Myometrial cell (primary cell): ENCODE measurements at places on chromosomes 1 and 21. TPM values are rescaled to one million over a fixed set of nuclear protein-coding genes. Genes with fewer than 3 reads are reported as not detected.

The SFN gene
- 0.29 and 0.35 TPM in 2 replicates for total RNA-seq

The RGS21 gene
- total RNA-seq: not detected in 2 replicates

The OR2L5 gene
- not detected in 2 replicates for total RNA-seq

The KLHDC8A gene
- not detected in 2 replicates for total RNA-seq

The AMPD1 gene
- total RNA-seq: not detected in 2 replicates

The PTGFR gene
- total RNA-seq: 1.4 TPM in 2 replicates

The IL10 gene
- total RNA-seq: not detected in 2 replicates

The GPR52 gene
- not detected in 2 replicates for total RNA-seq

The FCN3 gene
- total RNA-seq: not detected in 2 replicates

The FCRL6 gene
- total RNA-seq: not detected in 2 replicates

The NRIP1 gene
- 24.8 and 27.3 TPM in 2 replicates for total RNA-seq

The C1orf21 gene
- 39.2 and 67.2 TPM in 2 replicates for total RNA-seq

The ICOSLG gene
- not detected in 2 replicates for total RNA-seq

The C1orf87 gene
- total RNA-seq: not detected in 2 replicates

The GUCA2B gene
- not detected in 2 replicates for total RNA-seq

The OLFM3 gene
- not detected in 2 replicates for total RNA-seq

The GJB3 gene
- not detected in 2 replicates for total RNA-seq

The HMCN1 gene
- under 0.01 and 0.29 TPM in 2 replicates for total RNA-seq

The PTGER3 gene
- not detected in 2 replicates for total RNA-seq

The ZMYND12 gene
- total RNA-seq: under 0.01 and 2.1 TPM in 2 replicates
